Caco-2 (cell line): ENCODE measurements at places on chromosomes 7 and 10. TPM values are rescaled to one million over a fixed set of nuclear protein-coding genes. Genes with fewer than 3 reads are reported as not detected.

GRCh38 chr10:103295374-103296015, 18.6 kb downstream of the INA start:
- no peak for DNase-seq

DNA sequence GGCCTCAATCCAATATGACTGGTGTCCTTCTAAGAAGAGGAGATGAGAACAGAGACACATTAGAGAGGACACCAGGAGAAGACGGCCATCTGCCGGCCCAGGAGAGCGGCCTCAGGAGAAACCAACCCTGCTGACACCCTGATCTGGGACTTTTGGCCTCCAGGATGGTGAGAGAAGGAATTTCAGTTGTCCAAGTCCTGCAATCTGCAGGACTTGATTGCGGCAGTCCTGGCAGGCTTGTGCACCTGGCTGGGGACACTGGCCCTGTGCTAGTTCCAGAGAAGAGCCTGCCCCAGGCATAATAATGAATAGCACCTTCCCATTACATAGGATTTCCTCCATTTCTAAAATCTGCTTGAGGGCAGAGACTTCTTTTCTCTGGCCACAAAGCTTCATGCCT, 409.9 kb upstream of the SHH start:
- no peak for DNase-seq

- no peak for DNase-seq
Measured at GRCh38 chr7:25379351-25380300, 151.3 kb upstream of the NPVF start.

DNA sequence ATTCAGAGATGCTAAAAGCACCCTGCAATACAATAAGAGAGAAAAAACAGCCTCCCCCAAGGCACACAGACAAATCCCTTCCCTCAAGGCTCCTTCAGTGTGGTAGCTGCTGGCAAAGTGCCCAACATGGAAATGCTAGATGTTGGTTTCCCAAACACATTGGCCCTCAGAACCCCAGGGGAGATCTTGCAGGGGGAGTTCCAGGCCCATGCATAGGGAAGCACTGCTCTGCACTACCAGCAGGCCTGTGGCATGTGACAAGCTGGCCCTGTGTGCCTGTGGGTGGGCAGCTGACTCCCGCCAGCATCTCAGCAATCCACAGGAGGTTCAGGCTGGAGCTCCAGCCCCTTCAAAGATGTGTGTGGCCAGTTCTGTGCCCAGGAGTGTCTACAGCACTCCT, 16.8 kb upstream of the CSGALNACT2 start:
- no peak for DNase-seq

DNA sequence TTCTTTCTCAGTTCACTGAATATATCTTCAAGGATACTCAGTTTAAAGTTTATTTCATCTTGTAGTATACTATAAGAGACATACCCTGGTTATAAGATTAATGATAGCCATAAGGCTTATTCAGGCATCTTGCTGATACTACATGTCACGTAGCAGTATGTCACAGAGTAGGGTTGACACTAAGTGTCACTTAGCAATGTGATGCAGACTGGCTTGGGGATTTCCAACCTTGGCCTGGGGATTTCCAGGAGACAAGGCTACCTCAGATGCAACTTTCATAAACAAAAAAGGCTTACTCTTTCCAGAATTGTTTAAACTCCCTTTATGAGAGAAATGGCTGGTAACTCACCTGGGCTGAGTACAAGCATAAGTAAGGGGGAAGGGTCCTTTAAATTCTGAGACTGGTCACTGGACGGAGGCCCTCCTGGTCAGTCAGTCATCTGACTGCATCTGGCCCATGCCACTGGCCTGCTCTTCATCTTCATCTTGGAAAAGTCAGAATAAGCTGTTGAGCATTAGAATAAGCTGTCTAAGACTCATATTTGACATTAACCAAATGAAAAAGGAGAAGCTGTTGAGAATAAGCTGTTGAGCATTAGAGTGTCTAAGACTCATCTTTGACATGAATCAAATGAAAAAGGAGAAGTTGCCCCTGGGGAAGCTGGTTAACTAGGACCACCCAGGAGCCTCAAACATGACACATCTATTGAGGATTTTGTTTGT, 9.5 kb downstream of the SLC13A1 start:
- no peak for DNase-seq

GRCh38 chr10:63133821-63134557, 861 bp downstream of the NRBF2 start:
- no peak for DNase-seq

The BRI3 gene
- 197 and 224 TPM in 2 replicates for total RNA-seq

The SRRM3 gene
- total RNA-seq: 0.86 and 1.7 TPM in 2 replicates

The C7orf33 gene
- total RNA-seq: 0.23 TPM in 1 of 2 replicates, not detected in the other

The COL13A1 gene
- not detected in 2 replicates for total RNA-seq
